ENCODE measurements at places on chromosomes 7 and 10. TPM values are rescaled to one million over a fixed set of nuclear protein-coding genes. Genes with fewer than 3 reads are reported as not detected.

Gene TMEM236
- total RNA-seq = 1.2 TPM

GRCh38 chr7:74051629-74052410 is 23.8 kb downstream of the ELN start:
- DNase-seq = no peak

Gene GNG11
- 48.1 TPM for total RNA-seq

Gene VIPR2
- 2.0 TPM for total RNA-seq

- no peak for DNase-seq
Measured at GRCh38 chr10:110488940-110489339, 8.8 kb upstream of the DUSP5 start.

DNA sequence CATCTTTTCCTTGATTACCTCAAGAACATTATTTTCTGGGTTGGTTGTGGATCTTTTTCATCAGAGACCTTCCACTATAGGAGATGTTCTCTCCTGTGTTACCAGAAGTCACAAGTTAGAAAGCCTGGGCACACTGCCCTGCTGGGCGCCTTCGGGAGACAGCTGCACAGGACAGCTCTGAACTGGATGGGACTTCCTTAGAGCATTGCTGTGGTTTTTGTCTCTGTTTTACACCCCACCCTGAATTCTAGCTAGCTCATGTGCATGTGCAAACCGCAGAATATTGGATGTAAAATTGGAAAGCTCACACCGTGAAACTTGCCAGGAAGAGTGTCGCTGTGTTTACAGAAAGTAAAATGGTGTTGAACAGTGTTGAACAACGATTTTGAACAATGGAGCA is 54.4 kb upstream of the SEC61G start:
- DNase-seq = no peak

Gene CH25H
- total RNA-seq = 1.1 TPM

Gene KIF20B
- total RNA-seq = 24.5 TPM

GRCh38 chr7:152931633-152932032 is 172.1 kb downstream of the ACTR3B start:
- no peak for DNase-seq

DNA sequence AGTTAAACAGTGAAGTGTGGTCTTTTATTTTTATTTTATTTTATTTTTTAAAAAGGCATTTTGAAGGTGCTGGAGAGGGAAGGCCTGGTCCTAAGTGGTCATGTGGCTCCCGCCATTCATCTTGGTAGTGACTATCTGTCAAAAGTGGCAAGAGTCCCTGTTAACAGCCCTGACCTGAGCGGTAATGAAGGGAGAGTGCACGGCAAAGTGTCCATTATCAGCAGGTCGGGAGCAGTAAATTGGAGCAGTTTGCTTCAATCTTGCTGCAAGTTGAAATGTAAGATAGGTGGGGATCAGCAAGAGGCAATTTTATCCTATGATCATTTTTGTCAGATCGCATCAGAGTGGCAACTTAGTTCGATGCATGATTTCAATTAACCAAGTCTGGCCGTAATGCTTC is 227.4 kb upstream of the SP4 start:
- no peak for DNase-seq
